ENCODE measurements at places on chromosomes 6 and 20.

DNA sequence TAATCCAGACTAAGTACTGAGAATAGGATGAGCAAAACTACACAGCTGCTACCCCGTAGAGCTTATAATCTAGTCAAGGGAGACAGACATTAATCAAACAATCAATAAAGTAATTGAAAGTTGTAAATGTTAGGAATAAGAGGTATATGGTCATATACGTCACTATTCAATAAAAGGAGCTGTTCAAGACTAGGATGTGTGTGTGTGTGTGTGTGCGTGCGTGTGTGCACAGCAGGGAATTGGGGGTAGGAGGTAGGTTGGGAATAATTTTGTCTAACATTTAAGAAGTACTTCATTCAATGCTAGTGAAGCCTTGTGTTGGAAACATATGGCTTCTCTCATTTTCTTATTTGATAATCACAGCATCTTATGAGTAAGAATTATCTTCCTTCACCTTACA, 41.8 kb downstream of the SESN1 start:
- no peak for DNase-seq

DNA sequence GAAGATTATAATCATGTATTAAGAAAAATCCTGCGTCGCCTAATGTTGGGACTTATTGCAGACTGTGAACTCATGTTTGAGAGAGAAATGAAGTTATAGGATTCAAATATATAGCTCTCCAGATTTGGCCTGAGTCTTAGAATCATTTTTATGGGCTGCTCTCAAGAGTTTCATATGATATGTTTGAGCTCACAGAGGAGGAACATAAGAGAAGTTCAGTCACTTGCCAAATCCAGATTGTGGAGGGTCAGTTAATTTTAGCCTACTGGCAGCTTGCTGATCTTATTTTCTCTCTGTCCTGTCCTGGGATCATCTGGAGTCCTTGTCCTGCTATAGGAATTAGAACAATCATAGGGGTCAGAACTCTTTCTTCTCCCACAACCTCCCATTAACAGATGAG, 186.1 kb upstream of the SUPT3H start:
- DNase-seq, result no peak

GRCh38 chr6:157996918-157997702, 15.4 kb downstream of the SYNJ2 start:
- no peak for DNase-seq

- no peak for DNase-seq
These were observed 11.3 kb upstream of the RBM24 start for GRCh38 chr6:17269840-17270239.

DNA sequence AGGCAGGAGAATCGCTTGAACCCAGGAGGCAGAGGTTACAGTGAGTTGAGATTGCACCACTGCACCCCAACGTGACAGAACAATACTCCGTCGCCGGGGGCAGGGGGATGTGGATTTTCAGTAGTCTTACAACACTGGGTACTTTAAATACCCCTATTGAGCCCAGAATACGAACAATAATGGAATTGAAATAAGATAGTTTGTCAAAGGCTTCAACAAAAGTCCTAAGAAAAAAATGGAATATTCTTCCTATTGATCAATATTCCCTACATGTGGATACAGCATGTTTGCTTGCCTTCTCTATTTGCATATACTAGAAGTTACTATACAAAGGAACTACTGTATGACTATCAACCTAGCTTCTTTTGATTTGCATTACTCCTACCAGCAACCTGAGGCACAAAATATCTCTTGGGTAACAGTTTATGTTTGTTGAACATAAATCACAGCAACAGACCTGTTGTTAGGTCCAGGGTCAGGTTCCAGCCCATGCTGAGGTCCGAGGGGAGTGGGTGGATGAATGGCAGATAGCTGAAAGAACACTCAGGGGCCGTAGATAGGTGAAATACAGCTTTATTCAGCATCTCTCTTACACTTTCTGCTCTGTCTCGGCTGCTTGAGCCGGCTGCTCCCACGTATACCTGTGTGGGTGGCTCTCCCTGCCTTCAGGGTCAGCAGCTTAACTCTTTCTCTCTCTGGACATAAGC, 23.8 kb downstream of the MAN1A1 start:
- DNase-seq, result no peak

- DNase-seq, result no peak
These were observed 10.9 kb upstream of the ZNF831 start for GRCh38 chr20:59152559-59153354.

GRCh38 chr6:136772685-136773472, 19.4 kb downstream of the MAP3K5 start:
- no peak for DNase-seq

DNA sequence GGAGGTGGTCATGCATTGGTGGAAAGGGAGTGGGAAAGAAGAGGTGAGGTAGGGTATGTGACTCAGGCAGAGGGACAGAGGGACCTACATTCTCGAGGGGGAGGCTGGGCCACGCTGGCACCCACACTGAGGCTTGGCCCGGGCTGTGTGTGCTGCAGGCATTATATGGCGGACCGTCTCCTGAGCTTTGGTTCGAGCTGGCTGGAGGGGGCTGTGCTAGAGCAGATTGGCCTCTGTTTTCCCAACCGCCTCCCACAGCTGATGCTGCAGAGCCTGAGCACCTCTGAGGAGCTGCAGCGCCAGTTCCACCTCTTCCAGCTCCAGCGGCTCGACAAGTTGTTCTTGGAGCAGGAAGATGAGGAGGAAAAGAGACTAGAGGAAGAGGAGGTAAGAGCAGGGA, 23.4 kb downstream of the DNPH1 start:
- DNase-seq, result no peak

GRCh38 chr6:5398530-5398929, 137.2 kb downstream of the FARS2 start:
- no peak for DNase-seq

DNA sequence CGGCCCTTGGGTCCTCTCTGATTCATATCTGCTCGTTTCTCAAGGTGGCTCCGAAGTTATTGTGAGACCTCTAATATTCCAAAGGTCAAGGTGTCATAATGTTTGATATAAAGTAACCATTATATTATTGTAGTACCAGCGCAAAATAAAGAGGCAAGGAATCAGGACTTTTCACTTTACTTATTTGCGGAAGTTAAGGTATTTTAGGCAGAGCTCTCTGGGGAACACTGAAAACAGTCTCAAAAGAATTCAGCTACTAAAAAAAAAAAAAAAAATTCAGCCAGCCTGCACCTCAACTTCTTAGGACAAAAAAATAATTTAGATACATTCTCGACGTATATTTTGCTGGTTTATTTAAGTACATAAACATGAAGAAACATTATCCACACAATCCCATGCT, 2.4 kb downstream of the OSER1 start:
- no peak for DNase-seq

DNA sequence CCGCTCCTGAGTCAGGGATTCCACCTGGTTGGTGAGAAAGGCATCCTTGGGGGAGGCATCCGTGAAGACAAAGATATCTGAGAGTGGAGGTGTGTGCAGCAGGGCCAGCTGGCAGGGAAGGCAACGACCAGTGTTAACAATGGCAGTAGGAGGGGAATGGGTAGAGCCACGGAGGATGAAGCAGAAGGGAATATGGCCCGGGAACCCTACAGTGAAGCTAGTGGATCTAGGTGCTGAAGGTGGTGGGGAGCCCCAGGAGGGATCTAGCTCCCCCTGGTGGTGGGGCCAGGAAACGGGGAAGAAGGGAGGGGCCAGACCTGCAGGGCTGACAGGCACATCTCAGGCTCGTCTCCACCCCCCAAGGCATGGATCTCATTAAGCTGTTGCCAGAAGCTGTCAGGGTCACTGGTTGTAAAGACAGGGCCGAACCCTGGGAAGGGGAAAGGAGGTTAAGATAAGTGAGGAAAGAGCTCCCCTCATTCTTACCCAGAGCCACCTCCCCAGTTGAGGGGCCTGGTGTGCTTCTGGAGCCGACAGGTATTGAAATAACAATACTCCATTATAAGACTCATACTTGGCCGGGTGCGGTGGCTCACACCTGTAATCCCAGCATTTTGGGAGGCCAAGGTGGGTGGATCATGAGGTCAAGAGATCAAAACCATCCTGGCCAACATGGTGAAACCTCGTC, 7.3 kb downstream of the VWA7 start:
- no peak for DNase-seq

- no peak for DNase-seq
These were observed 49.8 kb upstream of the FANCE start for GRCh38 chr6:35402136-35402855.

GRCh38 chr20:49276161-49276960, 1.5 kb downstream of the ZNFX1 start:
- DNase-seq, result no peak

- DNase-seq, result no peak
These were observed 1303.5 kb upstream of the CITED2 start for GRCh38 chr6:140677781-140678528.
